ENCODE measurements at places on chromosomes 2 and 18. TPM values are rescaled to one million over a fixed set of nuclear protein-coding genes. Genes with fewer than 3 reads are reported as not detected.

The PJVK gene
- 0.77 TPM for total RNA-seq

The EPB41L3 gene
- 24.0 TPM for total RNA-seq

The FSIP2 gene
- total RNA-seq = under 0.01 TPM

The CD207 gene
- total RNA-seq = not detected

The DNER gene
- total RNA-seq = under 0.01 TPM

The ERFE gene
- total RNA-seq = 2.8 TPM

The SLC9A2 gene
- not detected for total RNA-seq

The GALNT14 gene
- total RNA-seq = 1.7 TPM

The RESP18 gene
- total RNA-seq = not detected

The GDF7 gene
- total RNA-seq = 0.28 TPM

The MYO1B gene
- total RNA-seq = 418 TPM

The PSMA8 gene
- under 0.01 TPM for total RNA-seq

The INPP5D gene
- under 0.01 TPM for total RNA-seq

The IL37 gene
- total RNA-seq = not detected

The RUFY4 gene
- not detected for total RNA-seq

The ALPG gene
- total RNA-seq = not detected

The SNORC gene
- 0.56 TPM for total RNA-seq

The SCN7A gene
- under 0.01 TPM for total RNA-seq

The IL1F10 gene
- total RNA-seq = not detected

The FRZB gene
- under 0.01 TPM for total RNA-seq

The POTEC gene
- total RNA-seq = under 0.01 TPM

The AQP12A gene
- not detected for total RNA-seq

The ZNF804A gene
- under 0.01 TPM for total RNA-seq

The EMX1 gene
- under 0.01 TPM for total RNA-seq

The CD8B2 gene
- total RNA-seq = not detected

The UGT1A7 gene
- total RNA-seq = not detected

The CD8B gene
- not detected for total RNA-seq

The ASB18 gene
- total RNA-seq = not detected

The SERPINB11 gene
- not detected for total RNA-seq

The IL36G gene
- total RNA-seq = not detected

The RAMP1 gene
- 3.1 TPM for total RNA-seq

The SOX11 gene
- total RNA-seq = under 0.01 TPM

The NFATC1 gene
- total RNA-seq = 2.3 TPM

The BMP10 gene
- total RNA-seq = not detected

The NPPC gene
- not detected for total RNA-seq

The EGR4 gene
- not detected for total RNA-seq

The CYP27A1 gene
- 0.58 TPM for total RNA-seq

The ATL2 gene
- total RNA-seq = 114 TPM

The KLHL30 gene
- total RNA-seq = 1.7 TPM

The EIPR1 gene
- total RNA-seq = 28.2 TPM

The SULT1C4 gene
- 0.56 TPM for total RNA-seq

All from regular cardiac myocyte (primary cell).